ENCODE measurements at places on chromosomes 12 and 14.
A peak's percentile ranks its signal among the peaks of the same experiment; 100 is the strongest.

GRCh38 chr12:131735153-131735456 is 24.2 kb downstream of the SFSWAP start:
- no peak for DNase-seq

DNA sequence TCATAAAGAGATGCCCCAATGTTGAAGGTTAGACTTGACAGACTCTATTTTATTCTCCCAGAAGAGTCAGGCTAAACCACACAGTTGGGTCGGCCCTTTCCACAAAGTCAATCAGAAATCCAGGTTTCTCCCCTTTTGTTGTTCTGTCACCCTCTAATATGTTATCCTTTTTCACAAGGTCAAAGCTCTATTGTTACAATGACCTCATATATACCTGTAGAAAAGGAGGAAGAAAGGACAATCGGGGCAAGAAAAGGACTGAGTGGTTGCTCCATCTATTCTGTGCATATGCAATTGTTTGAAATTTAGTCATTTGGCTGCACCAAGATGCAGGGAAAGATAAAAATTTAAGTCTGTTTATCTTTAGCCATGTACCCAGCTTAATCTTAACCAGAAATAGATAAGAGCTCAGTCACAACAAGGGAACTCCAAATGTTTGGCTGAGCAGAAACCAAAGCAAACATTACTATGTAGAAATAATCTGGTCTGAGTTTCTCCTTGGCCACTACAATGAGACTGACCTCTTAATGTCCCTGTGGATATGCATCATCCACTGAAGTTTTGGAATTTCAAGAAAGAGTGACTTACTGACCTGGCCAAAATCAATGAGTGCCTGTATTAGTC is 503.7 kb downstream of the GALC start:
- DNase-seq, result no peak

DNA sequence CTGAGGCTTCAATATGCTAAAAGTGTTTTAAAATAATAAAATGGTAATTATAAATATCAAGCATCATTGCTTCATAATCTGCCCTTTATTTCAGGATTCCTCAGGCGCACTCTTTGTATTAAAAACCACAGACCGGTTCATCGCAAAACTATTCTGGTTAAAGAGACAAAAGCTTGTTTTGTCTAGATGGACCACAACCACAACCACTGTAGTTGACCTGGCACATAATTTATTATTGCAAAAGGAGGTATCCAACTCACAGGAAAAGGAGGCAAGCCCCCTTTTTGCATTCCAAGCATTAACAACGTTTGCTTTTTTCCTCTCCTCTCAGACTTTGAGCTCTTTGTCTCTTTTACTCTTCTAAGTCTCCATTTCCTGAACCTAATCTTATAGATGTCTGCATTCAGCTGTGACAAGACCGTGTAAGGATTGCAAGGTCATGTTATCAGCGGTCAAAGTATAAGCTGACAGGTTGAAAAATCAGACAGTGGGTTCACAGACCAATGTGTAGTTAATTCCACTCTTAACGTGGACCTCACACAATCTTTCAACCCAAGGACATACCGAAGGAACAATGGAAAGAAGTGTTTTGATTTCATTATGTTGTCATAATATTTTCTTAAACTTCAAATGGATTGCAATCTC is 1057.6 kb downstream of the GALC start:
- no peak for DNase-seq

DNA sequence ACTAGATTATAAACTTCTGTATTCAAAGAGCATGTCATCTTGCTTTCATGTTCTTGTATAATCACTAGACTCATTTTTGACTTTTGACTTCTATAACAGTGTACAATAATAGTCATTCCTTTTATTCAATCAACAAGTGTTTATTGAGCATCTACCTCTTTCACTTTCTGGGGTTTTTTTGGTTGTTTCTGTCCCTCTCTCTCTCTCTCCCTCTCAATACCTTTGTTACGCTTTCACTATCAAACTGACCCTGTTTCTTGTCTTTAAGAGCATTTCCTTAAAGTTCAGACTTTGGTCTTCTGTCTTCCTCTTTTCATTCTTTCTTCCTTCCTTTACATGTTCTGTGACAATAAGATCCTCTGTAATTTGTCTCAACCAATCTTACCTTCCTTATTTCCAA is 49.5 kb downstream of the GPR137C start:
- DNase-seq, result no peak

DNA sequence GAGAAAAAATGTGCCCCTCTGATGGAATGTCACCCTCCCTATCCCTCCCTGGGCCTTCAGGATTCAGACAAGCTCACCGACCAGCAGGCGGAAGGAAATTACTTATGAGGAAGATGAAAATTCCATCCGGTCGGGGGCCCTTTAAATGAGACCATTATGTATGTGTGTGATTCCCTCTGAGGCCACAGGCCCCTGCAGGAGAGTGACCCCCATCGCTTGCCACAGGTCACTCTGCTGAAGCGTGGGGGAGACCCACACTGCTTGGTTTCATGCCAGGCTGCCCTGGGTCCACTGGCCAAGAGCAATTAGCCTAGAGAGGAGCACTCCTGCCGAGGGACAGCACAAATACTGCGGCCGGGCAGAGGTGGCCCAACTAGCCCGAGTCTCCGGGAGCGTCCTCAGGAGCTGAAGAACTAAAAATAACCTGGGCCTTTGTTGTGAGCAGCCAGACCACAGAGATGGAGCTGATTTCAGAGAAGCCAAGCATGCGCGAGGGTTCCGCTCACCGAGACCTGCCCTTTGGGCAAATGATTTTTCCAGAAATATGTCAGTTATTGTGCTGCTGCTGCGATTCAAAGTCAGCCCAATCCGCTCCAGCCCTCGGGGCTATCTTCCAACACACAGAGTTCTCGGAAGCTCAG is 276.4 kb downstream of the DPF3 start:
- no peak for DNase-seq

DNA sequence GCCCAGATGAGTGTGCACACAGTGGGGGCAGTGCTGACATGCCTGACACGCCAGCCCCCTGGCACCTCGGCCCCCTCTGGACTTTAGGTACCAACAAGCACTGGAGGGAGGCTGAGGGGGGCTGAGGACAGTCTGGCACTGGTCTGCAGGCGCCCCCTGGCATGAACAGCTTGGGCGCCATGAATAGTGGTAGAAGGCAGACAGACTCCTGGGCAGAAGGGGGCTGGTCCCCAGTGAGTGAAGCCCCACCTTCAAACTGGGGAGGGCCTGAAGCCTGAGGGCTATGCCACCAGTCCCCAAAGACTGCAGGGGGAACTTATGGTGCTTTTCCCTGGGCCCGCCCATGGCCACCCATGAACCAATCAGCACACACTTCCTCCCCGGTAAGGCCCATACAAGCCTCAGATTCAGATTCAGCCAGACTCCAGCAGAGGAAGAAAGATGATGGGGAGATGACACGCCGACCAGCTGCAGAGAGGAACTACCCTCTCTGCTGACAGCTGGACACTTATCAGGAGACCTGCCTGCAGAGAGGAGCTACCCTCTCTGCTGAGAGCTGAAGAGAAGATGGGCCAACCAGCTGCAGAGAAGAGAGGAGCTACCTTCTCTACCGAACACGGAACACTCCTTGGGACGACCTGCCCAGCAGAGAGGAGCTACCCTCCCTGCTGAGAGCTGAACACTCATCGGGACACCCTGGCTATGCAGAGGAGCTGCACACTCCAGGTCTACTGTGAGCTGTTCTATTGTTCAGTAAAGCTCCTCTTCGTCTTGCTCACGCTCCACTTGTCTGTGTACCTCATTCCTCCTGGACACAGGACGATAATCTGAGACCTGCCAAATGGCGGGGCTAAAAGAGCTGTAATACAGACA is 324.5 kb downstream of the PCNX1 start:
- no peak for DNase-seq

GRCh38 chr12:89664441-89664840 is 44.2 kb downstream of the ATP2B1 start:
- no peak for DNase-seq

- no peak for DNase-seq
Measured at GRCh38 chr12:96814200-96814599, 92.9 kb upstream of the NEDD1 start.

GRCh38 chr12:98595243-98595988 is 1.9 kb downstream of the SLC25A3 start:
- peak; percentile 31 for DNase-seq

GRCh38 chr14:56183631-56184157 is 65.5 kb downstream of the PELI2 start:
- no peak for DNase-seq

DNA sequence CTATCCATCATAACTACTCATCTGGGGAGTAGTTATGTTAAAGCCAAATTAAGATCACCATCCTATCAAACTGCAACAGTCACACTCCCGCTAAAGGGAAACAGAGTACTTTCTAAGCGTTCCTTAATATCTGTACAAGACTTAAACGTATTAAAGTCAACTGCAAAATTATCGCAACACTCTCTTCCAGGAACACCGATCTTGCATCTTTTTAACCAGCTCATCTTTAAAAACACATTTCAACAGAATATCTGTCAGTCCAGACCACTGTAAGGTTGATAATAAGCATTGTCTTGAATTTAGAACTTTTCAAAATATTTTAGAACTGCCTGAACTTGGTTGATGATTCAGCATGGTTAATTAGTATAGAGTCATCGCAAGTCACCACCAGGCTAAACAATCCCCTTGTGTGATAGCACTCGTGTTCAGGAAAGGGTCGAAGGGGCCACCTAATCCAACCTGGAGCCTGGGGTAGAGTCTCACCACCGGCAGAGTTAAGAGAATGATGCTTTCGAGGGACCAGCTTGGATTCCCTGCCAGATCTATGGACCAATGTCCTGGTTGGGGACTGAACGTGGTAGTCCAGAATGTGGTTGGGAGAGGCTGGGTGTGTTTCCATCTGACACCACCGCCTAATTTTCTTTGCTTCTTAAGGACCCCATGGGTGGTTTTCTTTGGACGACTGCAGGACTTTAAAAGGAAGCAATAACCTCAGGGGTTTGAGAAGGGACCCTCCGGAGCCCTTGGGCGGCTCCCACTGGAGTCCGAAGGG is 890 bp downstream of the SPTLC2 start:
- DNase-seq, result no peak

GRCh38 chr12:65106948-65107347 is 14.2 kb downstream of the WIF1 start:
- DNase-seq, result no peak

DNA sequence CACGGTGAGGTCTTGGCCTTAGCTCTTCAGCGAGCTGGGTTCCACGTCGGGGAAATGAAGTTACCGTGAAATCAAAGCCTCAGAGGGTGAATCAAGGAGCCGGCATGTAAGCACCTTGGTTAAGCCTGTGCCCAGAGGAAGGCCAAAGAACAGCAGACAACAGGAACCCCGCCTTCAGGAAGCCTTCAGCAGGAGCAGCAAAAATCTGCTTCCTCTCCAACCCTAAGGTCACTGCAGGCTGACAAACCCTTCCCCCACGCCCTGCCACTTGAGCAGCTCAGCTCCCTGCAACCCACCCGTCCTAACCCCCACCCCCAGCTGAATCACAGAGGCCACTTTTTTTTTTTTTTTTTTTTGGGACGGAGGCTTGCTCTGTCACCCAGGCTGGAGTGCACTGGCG is 72.9 kb upstream of the LTA4H start:
- no peak for DNase-seq

- no peak for DNase-seq
Measured at GRCh38 chr14:74142523-74142922, 57.8 kb downstream of the LIN52 start.

DNA sequence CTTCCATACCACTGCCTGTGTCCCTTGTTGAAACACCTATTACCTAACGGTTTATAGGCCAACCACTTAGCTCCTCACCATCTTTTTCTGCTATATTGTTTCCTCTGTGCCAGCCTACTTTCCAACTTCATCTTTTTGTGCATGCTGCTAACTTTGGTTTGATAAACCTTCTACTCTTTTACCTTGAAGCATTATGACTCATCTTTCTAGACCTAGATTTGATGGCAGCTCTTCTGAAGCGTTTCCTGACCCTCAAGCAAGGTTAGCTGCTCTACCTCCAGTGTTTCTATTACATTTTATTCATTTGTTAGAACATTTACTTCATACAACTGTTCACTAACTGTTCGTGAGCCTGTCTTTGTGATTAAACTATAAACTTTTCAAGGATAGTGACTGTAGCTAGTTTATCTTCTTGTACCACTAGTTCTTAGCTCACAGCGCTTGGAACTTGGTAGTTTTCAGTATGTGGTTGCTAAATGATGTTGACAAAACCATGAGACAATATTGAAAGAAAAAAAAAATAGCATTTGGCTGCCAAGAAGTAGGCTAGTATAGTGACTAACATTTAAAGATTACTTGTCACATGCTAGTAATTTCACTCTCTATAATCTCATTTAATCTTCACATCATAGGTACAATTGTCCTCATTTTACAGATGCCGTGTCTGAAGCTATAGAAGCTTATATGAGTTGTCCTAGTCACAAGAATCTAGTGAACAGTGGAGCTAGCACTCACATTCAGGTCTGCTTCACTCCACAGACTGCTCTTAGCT is 79.5 kb downstream of the APAF1 start:
- no peak for DNase-seq

GRCh38 chr14:49858383-49858782 is 5.8 kb upstream of the NEMF start:
- DNase-seq, result no peak

GRCh38 chr12:113786107-113786506 is 180.0 kb downstream of the RBM19 start:
- no peak for DNase-seq

DNA sequence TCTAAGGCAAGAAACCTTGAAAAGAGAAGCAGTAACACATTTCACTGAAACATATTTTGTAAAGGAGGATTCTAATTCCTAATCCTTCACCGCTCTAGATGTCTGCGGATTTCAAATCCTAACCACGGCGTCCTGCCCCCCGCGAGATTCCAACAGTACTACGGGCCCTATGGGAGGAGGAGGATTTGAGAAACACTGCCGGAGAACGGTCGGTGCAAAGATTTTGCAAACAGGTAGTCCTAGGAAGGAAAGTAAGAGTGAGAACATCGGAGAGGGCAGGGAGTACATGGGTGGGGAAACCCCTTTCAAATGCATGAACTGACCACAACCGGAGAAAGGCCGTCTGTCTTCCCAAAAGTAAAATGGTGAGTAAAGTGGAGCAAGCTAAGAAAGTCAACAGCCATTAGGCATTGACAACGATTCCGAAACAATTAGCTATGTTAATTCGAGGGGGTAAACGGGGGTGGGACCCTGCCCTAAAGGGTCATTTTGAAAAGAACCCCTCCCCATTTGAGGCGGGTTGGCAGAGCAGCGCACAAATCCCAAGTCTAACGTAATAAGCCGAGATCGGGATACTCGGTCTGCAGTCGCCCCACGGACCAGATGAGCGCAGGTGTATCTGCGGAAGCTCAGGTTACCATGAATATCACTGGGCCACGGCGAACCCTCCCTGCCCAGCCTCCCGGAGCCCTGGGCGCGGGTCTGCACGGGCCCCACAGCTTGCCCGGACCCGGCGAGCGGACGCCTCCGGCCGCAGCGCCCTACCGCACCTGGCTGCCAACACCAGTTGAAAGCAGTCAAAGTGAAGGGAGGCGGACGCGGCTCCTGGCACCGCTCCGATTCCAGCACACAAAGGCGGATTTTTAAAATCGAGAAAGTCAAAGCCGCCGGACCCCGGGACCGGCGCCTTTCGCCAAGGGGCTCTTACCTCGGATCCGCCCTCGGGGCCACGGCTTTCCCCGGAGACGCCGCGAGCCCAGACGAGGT is 662 bp downstream of the EPS8 start:
- no peak for DNase-seq

All from GM04504 (cell line).